ENCODE measurements at places on chromosomes 1 and 21.

DNA sequence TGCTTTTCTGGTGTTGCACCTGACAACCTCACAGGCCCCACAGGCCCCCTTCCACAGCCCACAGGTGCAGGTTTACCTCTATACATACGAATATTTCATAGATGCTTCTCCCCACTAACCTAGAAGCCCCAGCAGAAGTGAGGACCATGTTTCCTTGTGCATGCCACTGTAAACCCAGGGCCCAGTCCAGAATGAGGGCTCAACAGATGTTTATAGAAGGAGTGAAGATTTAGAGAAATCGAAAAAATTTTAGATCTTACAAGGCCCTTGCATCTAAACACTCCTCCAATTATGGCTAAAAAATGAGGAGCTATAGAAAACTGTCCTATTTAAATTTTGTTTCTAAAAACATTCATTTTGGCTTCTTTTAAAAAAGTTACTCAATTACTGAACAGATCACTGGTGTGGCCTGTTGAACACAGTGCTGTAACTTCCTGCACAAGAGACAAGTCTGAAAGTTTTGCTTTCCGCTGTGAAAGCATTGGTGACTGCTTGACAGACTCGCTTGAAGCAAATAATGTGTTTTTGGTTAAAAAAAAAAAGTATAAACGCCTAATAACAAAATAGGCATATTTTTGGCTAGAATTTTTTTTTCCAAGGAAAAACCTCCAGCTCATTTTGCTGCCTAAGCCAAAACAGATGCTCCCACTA lies 1.2 kb downstream of the ABCB10 start:
- peak; percentile 4 for DNase-seq

DNA sequence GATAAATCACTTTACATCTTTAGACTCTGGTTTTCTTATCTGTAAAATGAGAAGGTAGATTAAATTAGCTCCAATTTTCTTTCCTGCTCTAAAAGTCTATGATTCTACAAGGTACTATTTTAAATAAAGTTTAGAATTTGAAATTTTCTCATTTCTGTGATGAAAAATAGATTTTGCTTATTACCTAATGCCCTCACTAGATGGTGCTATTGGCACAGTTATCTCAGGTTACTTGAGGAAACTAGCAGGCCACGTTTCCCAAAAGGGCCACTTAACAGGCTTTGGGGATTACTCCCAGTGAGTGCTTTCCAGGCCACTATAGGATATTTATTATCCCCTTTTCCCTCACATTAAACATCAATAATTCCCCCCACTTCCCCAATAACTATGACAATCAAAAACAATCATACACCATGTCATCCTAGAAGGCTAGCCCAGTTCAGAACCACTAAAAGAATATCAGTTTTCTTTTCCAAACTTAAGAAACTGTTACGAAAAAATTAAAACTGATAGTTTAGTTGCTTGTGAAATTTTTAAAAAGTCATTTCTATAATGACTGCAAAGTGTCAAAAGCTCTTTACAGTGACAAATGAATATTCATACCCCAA lies 30.6 kb downstream of the OMA1 start:
- no peak for DNase-seq

GRCh38 chr1:76503736-76504135 lies 363.5 kb upstream of the ST6GALNAC5 start:
- DNase-seq = no peak

DNA sequence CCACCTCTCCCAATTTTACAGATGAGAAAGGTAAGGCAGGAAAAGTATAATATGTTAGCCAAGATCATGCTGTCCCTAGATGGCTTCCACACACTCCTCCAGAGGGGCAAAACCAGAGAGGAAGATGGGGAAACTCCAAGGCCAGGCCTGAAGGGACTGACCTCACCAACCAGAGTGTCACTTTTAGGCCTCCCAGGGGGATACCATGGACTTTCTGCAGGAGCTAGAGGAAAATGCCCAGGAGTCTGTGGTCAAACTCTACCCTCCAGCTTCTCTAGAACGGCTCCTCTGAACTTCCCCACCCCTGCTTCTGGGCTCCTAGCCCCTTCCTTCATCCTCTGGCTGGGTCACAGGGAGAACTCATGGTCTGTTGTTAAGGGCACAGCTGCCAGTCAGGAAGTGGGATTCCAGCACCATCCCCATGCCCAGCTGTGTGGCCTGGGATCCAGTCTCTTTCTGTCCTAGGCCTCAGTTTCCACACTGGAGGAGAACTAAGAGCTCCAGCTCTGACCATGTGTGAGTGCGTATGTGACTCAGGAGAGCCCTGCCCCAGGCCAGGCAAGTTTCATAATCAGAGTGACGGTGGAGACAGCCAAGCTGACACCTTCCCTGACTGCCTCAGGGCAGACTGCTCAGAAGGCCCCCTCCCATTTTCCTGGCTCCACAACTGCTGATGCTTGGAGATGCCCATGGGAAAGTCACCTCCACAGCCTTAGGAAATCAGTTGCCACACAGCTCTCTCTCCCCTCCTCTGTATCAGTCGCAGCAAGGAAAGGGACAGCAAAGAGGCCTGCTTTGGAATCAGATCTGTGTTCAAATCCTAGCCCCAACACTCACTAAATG lies 1.9 kb downstream of the IGSF8 start:
- peak; percentile 19 for DNase-seq

DNA sequence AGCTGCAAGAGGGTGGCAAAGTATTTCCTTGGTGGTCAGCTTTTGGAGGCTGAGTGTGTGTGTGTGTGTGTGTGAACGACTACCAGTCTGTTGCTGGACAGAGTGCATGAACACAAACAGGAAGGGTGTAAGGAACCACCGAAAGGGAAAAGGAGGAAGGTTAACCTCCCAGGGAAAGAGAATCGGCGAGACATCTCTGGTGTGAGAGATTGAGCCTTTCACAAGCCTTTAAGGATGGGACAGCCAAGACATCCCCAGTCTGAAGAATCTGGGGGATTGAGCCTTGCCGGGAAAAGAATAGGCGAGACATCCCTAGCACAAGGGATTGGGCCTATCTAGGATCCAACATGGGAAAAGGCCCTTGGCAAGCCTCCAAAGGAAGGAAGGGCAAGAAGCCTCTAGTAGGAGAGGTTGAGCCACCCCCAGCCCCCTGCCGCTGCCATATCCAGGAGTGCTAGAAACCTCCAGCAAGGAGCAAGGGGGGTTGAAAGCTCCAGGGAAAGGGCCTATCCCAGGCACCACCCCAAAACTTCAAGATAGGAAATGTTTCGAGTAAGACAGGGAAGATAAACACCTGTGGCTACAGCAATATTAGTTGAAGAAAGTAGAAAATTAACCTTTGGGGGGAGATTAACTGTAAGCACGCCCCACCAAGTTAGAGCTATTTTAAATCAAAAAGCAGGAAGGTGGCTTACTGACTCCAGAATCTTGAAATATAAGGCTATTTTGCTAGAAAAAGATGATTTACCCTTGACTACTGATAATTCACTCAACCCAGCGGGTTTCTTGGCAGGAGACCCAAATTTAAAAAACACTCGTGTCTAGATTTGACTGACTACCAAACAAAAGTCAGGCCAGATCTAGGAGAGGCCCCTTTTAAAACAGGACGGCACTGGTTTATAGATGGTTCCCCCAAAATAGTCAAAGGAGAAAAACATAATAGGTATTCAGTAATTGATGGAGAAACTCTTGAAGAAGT lies 3.2 kb downstream of the TEX50 start:
- no peak for DNase-seq

DNA sequence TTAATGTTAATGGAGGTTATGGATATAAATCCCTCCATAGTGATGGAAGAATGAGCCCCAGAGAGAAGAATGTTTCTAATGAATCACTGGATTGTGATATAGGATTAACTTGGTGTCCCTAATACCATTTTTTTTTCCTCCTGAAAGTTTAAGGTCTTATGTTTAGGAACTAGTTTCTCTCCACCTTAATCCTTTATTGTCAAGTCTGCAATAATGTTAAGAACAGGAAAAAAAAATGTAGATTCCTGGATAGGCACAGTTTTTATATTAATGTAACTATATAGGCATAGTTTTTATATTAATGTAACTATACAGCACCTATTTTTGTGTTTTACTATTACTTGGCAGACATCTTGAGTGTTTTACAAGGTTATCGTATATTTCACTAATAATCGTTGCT lies 34.9 kb downstream of the NFIA start:
- no peak for DNase-seq

DNA sequence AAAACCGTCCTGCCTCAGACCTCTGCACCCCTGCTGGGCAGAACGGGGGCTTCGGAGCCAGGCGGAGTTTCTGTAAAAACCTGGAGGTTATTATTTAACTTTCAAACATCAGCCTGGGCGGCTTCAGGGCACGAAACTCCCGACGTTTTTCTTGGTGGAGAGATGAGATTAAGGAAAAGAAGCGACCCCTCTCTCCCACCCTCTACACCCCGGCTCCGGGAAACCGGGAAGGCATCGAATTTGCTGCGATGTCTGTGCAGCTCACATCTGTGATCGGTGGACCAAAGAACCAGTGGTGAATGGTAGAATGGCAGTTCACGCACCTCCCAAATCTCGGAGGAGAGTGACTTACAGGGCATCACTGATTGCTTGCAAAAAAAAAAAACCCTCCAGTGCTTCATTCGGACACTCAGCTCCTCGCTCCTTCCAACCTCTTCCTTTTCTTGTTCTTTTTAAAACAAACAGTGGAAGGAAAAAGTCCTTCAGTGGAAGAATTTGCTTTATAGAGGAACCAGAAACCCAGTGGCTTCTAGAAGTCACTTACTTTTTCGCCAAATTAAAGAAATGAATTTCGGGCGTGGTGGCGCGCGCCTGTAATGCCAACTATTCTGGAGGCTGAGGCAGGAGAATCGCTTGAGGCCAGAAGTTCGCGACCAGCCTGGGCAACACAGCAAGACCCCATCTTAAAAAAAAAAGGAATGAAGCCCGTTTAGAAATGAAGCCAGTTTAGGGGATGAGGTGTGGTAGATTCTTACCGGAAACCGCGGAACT lies 884 bp downstream of the PHACTR4 start:
- peak; percentile 23 for DNase-seq

- no peak for DNase-seq
These were observed 6.7 kb downstream of the C1orf115 start for GRCh38 chr1:220696863-220697231.

- DNase-seq = no peak
These were observed 88.9 kb upstream of the ABCD3 start for GRCh38 chr1:94329276-94329675.

DNA sequence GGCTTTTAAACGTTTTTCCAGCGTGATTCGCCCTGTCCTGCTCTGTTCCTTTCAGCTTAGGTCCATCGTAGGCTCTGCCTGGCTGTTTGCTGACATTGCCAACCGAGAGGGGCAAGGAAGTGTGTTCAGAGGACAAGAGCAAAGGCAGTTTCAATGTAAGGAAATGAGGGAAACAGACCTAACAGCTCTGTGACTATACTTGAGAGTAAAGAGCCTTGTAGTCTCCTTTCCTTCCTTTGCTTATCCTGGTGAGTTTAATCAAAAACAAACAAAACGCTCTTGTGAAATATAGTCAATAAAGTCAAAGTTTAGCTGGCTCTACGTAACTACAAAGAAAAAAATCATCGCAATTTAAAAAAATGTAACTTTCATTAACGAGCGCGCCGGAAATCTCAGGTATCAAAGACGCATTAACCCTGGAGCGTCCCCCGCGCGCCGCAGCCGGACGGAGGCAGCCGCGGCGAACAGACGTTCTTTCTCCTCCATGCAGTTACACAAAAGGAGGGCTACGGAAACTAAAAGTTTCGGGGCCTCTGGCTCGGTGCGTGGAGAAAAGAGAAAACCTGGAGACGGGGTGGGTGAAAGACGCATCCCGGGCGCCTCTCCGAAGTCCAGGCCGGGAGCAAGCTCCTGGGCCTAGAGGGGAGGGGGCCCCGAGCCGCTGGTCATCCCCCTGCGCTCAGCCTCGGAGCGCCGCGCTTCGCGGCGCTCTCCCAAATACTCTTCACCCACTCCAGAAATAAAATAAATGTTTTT lies 617 bp upstream of the ADGRL2 start:
- DNase-seq = no peak

GRCh38 chr1:62295921-62296491 lies 23.2 kb downstream of the KANK4 start:
- DNase-seq = no peak

DNA sequence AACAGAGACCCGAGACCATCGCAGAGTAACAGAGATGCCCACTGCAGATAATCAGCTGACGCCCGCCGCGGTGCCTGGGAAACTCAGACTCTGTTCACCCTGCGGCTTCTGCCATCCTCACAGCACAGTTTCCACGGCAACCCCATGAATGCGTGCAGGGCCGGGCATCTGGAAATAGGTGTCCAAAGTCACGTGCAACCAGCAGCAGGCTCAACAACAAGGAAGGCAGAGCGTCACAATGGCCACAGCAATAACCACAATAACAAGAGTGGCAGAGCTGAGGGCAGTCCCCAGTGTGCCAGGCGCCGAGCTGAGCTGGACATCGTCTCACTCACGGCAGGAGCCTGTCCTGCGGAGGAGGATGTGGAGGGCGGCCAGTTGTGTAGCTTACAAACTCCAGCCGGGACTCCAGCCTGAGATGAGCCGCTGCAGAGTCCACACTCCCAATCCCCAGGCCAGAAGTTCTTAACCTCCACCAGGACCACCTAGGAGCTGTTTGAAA lies 102.0 kb downstream of the CRYAA start:
- no peak for DNase-seq

GRCh38 chr1:33099290-33100118 lies 18.6 kb downstream of the AZIN2 start:
- peak; percentile 79 for DNase-seq

DNA sequence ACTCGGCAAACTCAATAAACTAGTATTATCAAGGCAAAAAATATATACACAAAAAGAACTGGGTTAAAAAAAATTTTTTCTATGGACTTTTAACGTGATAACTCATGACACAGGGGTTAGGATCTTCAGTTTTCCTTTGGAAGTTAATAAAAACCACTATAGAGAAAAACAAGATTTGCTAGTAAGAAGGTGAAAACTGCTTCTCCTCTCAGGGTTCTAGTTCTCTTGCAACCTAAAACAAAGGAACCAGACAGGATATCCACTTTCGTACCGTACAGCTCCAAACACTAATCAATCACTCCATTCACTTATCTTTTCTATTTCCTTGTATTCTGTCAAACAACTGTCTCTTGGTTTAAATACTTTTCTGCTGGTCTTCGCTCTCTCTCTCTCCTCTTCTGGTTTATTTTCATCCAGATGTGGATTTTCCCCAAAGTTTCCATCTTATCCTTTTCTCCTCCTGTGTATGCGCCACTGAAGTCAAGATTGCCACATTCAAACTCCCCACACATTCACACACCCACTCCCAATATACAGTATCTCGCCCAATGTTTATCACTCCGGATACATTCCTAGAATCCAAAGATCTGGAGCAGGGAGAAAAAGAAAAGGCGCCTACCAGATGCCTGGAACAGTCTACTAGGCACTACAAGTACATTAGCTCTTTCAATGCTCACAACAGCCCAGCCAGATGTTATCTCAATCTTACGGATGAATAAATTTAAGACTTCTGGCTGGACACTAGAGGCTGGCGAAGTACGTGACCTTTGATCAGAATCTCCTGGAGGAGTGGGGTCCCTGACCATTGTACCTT lies 775 bp upstream of the PRPF38B start:
- DNase-seq = no peak

All from stimulated activated CD4-positive, alpha-beta T cell treated with anti-CD3 and anti-CD28 coated beads, Interleukin-1b, Interleukin-23, amount 100 ng/mL, for 48 hours (primary cell).